ENCODE measurements at places on chromosomes 7 and 10. TPM values are rescaled to one million over a fixed set of nuclear protein-coding genes. Genes with fewer than 3 reads are reported as not detected.

- peaks cover 29% of the 10 kb centered on the region for H3K4me1 ChIP-seq
- no peaks in the 10 kb centered on the region for H3K27me3 ChIP-seq
- no peak for DNase-seq
These were observed 277.8 kb downstream of the EXOC4 start for GRCh38 chr7:133530682-133531081.

Gene GFRA1
- total RNA-seq: 5.1 TPM

Gene AKR1C8
- total RNA-seq: not detected

- peaks cover 16% of the 10 kb centered on the region for H3K4me1 ChIP-seq
- no peak for DNase-seq
- H3K4me3 ChIP-seq: no peak overlapping the region
- no peak overlapping the region for H3K27ac ChIP-seq
- H3K36me3 ChIP-seq: no peaks in the 10 kb centered on the region
These were observed 78.3 kb downstream of the SNX10 start for GRCh38 chr7:26370011-26370410.

DNA sequence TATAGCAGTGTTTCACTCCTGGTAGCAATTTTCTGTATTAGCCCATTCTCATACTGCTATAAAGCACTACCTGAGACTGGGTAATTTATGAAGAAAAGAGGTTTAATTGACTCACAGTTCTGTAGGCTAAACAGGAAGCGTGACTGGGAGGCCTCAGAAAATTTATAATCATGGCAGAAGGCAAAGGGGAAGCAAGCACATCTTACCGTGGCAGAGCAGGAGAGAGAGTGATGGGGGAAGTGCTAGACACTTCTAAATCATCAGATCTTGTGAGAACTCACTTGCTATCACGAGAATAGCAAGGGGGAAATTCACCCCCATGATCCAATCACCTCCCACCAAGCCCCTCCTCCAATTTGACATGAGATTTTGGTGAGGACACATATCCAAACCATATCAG lies 131.6 kb upstream of the EFCAB10 start:
- no peak for DNase-seq
- peaks cover 23% of the 10 kb centered on the region for H3K27me3 ChIP-seq
- H3K36me3 ChIP-seq: peaks cover 56% of the 10 kb centered on the region
- H3K4me1 ChIP-seq: peaks cover 3% of the 10 kb centered on the region

GRCh38 chr7:133059263-133059662 lies 22.6 kb downstream of the CHCHD3 start:
- no peak for DNase-seq
- H3K4me1 ChIP-seq: peaks cover 28% of the 10 kb centered on the region
- H3K27ac ChIP-seq: no peak overlapping the region
- no peaks in the 10 kb centered on the region for H3K36me3 ChIP-seq

Gene SFRP4
- total RNA-seq: 0.24 TPM

DNA sequence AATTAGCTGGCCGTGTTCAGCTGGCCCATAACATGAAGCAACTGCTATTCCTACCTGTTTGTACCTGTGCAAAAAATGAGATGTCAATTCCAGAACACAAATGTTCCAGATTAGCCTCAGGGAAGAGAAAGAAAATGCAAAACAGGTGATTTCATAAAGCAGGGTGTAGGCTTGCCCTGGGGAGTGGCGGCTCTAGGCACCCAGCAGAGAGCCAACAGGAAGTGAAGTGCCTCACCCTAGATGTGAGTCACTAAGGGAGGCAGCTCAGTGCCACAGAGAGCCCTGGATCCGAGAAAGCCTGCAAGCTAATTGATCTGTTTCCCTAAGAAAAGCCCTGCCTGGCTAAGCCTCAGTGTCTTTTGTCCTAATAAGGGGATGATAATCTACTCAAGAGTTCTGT lies 240.0 kb downstream of the ARHGAP21 start:
- peak overlapping the region; percentile 5 for H3K27ac ChIP-seq
- DNase-seq: no peak
- H3K27me3 ChIP-seq: no peaks in the 10 kb centered on the region
- no peak overlapping the region for H3K4me3 ChIP-seq
- H3K4me1 ChIP-seq: peaks cover 18% of the 10 kb centered on the region
- peaks cover 15% of the 10 kb centered on the region for H3K36me3 ChIP-seq

Gene CPVL
- 43.8 TPM for total RNA-seq

DNA sequence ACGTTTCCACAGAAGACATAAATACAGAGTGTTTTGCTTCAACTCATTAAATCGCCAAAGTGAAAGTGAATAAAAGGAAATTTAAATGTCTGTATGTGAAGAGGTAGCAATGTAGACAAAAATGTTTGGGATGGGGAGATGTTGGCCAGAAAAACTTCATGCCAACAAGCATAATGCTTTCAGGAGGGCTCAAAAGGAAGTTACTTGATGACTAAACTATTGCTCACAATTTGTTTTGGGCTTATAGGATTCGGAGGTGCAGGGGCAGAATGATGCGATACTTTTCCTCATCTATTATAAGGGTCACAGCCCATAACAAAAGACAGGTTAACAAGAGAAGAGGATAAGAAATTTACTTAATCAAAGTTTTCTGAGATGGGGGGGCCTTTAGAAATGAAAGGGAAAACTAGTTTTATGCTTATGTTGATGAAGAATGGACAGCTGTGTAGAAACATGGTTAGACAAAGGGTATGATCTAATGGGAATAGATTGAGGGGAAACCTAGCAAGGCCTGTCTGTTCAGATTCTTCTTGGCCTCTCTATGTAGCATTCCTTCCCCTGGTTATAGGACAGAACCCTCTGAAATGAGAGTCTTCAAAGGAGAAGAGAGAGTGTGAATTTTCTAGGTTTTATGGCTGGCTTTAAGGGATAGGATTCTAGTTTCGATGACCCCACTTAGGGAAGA lies 898.6 kb downstream of the LRMDA start:
- no peaks in the 10 kb centered on the region for H3K27me3 ChIP-seq
- no peak overlapping the region for H3K27ac ChIP-seq
- H3K4me3 ChIP-seq: no peak overlapping the region
- H3K4me1 ChIP-seq: peaks cover 19% of the 10 kb centered on the region
- no peaks in the 10 kb centered on the region for H3K36me3 ChIP-seq
